ENCODE measurements at places on chromosomes 12 and 14. TPM values are rescaled to one million over a fixed set of nuclear protein-coding genes. Genes with fewer than 3 reads are reported as not detected.

- no peak for DNase-seq
Measured at GRCh38 chr12:56528846-56529245, 7.2 kb downstream of the RBMS2 start.

DNA sequence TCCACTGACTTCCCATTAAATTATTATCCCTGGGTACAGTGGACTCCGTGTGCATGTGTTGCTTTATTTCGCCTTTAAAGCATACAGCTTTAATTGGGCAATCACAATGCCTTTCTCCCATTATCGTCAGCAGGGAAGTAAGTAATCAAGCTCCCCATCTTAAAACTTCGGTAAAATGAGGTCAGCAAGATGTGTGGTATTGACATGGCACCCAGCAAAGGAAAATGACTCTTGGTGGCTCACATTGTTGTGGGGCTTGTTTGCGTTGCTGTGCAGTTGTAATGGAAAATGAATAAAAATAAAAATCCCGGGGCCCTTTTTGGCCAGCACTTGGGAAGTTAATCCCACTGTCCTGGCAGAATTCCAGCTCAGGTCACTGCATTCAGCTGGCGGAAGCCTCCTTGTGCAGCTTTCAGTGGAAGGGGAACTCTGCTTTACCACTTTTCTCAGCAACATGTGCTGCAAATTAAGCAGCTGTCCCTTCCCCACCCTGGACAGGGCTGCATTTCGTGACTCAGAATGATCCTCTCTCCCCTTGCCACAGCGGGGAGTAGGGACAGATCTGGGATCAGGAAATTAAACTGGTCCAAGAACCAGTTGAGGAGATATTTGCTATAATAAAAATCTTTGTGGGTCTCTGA, 13.9 kb upstream of the ATP2A2 start:
- no peak for DNase-seq

GRCh38 chr12:122875590-122876220, 20.2 kb downstream of the VPS37B start:
- DNase-seq = no peak

DNA sequence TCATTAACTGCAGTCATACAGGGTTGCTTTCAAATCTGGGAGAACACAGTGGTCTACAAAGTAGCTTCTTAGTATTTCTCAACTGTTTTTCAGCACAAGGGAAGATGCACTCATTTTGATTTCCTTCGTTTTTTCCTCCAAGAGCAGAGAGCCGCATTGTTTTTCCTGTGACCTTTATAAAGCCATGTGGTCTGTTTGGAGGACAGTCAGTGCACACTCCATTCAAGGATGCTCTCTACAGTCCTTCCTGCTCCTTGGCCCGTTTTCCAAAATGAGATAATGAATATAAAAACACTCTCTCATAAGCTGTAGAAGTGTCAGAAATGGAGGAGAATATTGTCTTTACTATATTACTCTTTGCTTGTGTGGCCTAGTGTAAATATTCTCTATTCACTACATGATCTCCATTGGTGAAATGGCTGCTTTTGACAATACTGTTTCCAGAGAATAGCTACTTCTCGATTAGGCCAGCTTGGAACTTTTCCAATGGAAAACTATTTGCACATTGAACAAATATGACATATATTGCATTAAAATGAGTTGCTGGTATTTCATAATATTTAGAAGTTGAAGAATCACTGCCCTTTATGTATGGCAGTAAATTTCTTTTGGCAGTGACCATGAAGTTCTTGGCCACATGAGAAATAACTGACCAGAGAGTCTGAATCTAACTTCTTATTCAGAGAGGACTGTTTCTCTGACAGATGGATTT, 393.1 kb upstream of the RGS6 start:
- no peak for DNase-seq

GRCh38 chr12:65015850-65016249, 105.3 kb downstream of the WIF1 start:
- no peak for DNase-seq

- DNase-seq = no peak
Measured at GRCh38 chr12:124753228-124753591, 110.5 kb downstream of the SCARB1 start.

DNA sequence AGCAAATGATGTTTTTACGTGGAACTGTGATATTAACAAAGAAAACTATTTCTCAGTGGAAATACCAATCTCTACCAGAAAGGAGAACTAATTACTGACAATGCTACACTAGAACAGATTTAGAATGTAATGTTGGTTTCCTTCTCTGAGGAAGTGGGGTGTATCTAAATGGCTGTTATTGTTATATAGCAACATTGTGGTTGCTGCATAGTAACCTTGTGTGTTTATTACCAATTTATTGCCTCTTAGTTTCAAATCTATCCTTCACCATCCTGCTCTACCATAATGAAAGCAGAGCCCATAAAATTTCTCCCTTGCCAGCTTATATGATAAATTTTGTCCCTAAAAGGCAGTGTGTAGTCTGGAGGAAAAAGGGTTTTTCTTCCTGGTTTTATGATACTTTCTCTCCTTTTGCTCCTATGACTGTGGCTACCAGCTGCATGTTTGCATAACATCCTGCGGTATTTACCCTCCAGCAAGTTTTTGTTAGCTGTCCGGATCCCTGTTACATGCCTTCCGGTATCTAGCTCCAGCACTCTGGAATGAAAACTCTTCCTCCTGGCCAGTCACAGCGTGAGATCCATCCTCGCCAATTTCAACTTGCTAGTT, 5.7 kb upstream of the KLRK1 start:
- no peak for DNase-seq

DNA sequence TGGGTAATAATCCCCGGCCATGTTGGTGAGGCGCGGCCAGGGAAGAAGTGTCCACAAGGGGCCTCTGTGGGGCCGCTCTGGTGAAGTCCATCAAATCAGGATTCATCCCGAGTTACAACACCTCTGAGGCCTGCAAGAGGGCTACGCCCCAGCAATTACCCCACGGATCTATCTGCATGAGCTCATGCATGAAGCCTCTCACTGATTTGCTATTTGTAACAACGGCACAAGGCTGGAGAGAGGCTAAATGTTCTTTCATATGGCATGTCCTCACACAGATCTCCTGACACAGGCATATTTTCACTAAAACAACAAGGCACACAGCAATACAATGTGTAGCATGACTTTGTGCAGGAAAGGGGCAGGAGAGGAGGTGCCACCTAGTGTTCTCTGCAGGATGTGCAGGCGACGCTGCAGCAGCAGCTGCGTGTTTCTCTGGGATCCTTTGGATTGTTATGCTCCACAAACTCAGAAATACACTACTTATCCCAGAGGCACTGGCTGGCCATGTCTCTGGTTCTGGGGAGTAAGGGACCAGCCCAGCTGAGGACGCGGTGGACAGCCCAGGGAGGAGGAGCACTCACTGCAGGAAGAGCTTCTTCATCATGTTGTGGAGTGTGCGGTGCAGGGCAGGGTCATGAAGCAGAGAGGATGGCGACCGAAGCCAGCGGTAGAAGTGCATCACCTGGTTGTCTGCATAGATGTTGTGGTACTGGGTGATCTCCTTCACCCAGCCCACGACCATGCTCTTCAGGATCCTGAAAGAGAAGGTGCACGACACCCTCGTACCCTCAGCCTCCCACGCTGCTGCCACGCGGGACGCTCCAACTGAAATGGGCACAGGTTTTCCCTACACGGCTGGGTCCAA, 20.2 kb downstream of the P2RX2 start:
- no peak for DNase-seq

DNA sequence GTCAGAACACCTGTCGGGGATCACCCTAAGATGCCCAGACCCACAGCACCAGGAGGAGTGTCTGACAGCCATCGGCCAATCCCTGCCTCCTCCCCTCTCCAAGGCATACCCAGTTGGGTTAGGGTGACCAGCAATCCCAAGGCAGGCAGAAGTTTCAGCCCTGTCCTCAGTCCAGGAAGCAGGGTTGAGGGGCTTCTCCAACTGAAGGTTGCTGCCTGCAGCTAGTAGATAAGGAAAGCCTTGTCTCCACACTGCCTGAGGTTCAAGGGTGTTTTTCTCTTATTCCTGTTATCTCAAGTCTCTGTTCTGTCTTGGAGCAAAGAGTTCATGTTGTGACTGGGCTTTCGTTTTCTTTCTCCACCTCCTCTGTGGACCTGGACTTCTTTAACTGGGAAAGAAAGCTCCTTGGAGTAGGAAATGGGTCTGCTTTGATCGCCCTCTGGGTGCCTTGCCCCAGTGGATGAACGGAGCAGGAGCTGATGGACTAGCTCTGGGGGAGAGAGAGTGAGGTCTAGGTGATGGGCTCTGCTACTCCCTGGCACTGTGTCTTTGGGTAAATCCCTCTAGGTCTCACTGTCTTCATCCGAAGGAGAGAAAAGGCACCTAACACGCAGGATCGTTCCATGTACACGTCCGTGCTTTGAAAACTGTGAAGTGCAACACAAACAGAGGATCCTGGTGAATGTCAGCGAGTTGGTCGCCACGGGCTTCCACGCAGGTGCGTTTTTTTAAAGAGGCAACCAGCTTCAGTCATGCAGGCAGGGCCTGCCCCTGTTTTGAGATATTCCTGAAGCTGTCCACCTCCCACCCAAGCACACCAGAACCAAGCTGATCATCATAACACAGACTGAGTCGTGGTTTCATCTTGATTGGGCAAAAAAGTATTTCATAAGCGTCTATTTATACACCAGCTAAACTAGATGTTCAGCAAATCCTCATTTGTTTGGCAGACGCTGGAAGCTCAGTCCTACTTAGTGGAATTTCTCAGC, 52.5 kb upstream of the FOXN3 start:
- DNase-seq = no peak

DNA sequence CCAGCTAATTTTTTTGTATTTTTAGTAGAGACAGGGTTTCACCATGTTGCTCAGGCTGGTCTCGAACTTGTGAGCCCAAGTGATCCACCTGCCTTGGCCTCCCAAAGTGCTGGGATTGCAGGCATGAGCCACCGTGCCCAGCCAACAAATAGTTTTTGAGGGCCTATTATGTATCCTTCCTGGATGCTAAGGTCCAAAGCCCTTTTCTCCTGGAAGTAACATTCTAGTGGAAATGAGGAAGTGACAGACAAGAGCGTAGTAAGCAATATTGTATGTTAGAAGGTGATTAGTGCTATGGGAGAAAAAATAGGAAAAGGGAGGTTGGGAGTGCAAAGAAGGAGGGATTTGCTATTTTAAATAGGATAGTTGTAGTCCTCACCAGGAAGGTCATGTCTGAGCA, 9.0 kb upstream of the CGRRF1 start:
- no peak for DNase-seq

- no peak for DNase-seq
Measured at GRCh38 chr14:53947452-53948204, 9.0 kb downstream of the BMP4 start.

DNA sequence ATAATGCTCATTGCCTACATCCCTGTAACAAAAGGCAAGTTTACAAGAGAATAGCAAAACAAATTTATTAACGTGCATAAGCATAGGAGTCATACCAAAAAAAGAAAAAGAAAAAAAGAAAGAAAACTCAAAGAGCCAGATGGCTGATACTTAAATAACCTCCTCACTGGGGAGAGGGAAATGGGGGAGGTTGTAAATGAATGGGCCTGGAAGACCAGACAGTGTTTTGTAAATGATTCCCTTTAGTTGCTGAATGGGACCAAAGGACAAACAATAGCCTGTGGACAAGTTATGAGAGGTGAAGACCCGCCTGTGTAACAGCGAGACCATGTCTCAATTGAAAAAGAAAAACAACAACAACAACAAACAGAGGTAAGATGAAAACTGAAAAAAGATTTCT, 35.3 kb downstream of the CAPS2 start:
- DNase-seq = no peak

- no peak for DNase-seq
Measured at GRCh38 chr14:89773644-89774316, 180.8 kb downstream of the EFCAB11 start.

DNA sequence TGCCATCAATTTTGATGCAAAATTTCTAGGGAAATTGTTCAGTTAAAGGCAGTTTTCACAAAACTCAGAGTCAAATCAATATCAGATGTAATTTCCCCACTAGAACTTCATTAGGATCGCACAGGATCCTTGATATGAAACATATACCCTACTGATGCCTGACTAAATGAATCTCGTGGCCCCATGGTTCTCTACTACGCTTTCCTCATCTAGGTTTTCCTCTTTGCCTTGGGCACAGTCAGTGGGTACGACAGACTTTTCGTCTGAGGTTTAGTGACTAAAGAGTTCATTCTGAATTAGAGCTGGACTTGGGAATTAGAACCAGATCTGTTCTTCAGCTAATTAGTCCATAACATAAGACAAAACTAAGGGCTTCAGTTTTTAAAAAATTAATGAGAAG, 42.5 kb upstream of the GNPNAT1 start:
- DNase-seq = no peak

DNA sequence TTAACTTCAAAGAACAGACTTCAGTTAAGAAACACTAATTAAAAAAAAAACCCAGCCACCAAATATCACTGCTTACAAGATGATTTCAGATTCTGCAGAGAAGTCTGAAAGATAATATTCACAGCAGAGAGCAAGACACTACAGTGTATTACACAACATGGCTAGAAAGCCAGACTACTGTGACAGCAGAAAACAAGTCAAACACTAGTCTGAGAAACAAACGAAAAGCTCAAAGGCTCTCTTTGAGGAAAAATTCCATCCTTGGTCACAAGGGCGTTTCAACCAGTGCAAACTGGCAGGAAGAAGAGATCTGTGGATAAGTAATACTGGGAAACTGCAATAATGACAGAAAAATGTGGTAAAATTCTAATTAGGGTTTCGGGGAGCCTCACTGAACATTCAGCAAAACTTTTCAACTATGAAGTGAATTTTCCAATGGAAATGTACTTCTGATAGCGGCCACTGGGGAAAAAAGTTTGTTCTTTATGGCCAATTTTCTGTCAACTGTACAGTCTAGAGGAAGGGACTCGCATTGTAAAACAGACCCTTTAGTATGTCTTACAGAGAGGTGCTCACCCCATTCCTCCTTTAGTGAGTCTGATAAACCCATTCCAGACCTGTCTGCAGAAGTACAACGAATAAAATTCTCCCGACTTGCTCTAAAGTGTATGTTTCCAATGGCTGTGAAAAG, 50.4 kb downstream of the ACADS start:
- DNase-seq = no peak

The KRT71 gene
- total RNA-seq = not detected

The LRIG3 gene
- total RNA-seq = 24.5 TPM

The NDRG2 gene
- total RNA-seq = 13.7 TPM

The CLEC1B gene
- not detected for total RNA-seq

The OAS1 gene
- total RNA-seq = not detected

The PIWIL1 gene
- not detected for total RNA-seq

The UBR7 gene
- total RNA-seq = 41.6 TPM

The GLI1 gene
- 1.3 TPM for total RNA-seq

The SIX1 gene
- 0.44 TPM for total RNA-seq

The TMEM263 gene
- 29.9 TPM for total RNA-seq

The FSCB gene
- not detected for total RNA-seq

The DNM1L gene
- 92.3 TPM for total RNA-seq

The RAD51B gene
- 16.7 TPM for total RNA-seq

The TAS2R10 gene
- total RNA-seq = 1.2 TPM

All from neural crest cell (in vitro differentiated cells).